ENCODE measurements at places on chromosomes 12 and 14.

DNA sequence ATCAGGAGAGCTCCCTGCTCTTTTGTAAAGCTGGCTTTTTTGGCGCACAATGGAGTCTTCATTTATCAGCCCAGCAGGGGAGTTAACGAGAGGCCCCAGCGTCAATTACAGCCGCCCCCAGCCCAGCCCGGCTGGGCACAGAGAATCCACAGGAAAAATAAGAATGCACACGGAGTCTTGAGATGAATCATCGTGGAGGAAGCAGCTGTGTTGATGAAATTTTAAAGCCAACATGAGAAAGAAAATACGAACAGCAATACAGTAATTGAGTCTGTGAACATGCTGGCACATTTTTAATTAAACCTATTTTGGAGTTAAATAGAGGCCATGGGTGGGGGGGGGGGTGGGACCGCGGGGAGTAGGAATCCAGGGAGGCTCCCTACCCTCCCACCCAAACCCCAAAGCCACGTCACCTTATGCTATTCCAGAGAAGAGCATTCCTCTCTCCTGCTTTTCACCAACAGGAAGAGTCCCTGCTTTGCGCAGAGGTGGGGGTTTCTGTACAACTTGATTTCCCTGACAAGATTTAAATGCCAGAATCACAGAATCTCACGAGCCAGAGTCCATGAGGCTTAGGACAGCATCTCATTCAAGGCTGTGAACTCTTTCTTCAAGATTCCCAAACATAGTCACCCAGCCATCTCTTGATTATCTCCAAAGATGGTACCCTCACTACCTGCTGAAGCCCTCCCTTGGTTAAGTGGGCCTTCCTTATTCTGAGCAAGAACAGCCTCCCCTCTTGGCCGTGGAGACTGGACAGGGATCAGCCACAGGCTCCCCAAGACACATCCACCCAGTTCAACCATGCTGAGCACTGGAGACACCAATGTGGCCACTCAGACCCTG is 50.3 kb downstream of the CCNK start:
- no peak for DNase-seq

- DNase-seq = no peak
These were observed 23.2 kb downstream of the CCND2 start for GRCh38 chr12:4296751-4297150.

DNA sequence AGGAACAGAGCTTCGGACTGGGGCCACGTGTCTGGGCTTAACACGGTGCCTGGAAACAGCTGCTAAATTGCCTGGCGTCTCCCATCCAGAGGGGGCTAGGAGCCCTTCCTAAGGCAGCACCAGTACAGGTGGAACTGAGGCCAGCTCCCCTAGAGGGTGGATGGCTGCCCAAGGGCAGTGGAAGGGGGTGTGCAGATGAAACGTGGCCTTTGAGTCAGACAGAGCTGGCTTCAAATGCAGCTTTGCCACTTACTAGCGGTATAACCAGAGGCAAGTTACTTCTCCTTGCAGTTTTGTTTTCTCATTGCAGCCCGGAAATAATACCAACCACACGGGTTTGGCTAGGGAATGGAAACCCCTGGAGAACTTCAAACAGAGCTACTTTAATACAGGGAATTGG is 59.3 kb upstream of the SLC24A4 start:
- no peak for DNase-seq

- no peak for DNase-seq
These were observed 11.5 kb downstream of the SLC38A2 start for GRCh38 chr12:46360908-46361666.

DNA sequence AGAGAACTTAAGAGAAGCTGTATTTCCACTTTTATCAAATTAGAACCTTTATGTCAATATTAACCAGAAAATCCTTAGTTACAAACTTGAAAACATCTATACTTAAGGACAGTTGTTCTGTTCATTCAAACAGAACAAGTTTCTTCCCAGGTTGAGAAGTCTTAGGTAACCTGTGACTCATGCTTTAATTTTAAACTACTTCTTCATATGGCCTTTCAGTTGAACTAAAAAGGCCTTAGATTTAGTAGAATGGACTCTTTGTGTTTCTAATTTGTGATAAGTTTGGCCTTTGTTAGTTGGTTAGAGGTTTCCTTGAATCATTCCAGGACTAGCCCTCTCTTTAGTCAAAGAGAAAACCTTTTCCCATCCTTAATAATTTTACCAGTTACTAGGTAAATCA is 274.2 kb downstream of the FUT8 start:
- no peak for DNase-seq

GRCh38 chr14:74977901-74978385 is 22.5 kb upstream of the PGF start:
- DNase-seq = no peak

- no peak for DNase-seq
These were observed 11.3 kb upstream of the DACT1 start for GRCh38 chr14:58626431-58626831.

DNA sequence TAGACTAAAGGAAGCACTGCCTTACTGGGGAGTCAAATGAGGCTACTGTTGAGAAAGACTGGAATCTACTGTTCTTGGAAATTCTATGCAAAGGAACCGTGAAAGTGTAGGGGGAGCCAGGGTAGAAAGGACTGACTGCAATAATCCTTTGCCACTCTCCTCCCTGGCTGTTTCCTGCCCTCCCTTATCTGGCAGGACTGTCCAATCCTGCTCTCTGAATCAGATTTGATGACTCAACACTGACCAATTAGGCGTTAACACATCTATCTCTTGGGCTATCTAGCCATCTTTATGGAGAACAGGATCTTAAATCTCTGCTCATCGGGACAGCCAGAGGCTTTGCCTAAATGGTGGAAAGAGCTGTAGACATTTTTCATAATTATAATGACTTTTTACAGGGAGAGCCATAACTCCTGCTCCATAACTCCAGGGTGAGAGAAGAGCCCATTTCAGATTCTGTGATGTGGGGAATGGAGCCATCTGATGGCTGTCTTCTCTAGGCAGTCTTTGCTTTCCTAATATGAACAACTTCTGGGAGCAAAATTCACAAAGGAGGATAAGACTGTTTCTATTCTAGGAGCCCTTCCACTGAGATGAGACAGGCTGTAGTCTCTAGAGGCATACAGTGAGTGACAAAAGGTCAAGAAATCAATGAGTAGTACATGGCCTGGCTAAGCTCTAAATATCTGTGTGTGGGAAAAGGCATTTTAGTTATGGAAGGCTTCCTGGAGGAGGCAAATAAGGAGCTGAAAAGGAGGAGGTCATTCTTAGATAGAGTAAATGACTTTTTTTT is 68.9 kb upstream of the CISTR start:
- DNase-seq = no peak

DNA sequence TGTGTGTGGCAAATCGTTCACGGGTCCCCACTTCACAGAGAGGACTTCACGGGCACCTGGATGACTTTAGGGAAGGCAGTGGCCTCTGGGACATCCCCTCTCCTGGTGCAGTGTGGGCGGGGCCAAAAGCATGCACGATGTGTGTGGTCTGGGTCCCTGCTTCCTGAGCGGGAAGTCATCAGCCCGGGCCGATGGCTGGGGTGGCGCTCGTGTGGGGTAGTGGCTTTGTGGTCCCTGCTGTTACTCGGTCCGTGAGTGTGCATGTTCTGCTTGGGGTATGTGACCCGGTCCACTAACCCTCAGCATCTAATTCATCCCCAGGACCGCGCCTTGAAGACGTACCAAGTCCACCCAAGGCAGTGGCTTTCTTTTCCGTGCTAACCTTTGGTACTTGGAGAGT is 142.5 kb upstream of the RTL1 start:
- DNase-seq = no peak

DNA sequence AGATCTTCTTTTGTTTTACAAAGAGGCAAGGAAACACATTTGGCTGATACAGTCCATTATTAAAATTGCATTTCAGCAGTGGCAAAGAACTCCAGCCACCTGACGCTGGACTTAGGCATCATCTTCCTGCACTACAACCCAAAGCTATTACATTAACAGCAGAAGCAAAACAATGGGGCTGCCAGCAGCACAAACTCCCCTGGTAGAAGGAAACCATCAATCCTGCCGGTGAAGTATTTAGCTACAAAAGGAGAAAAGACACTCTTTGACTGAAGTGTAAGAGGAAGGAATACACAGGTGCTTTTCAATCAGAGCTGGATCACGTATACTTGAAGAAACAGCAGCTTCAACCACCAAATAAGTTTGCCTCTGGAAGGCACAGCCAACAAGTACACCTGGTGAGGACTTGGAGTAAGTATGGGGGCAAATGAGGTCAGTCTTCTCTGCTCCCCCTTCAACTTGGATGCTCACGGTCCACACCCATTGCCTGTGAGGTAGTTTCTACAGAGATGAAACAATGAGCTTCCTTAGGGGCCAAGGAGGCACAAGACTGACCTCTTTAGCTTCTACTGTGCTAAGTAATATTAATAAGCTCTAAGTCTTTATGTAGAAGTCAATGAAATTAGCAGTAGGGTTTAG is 125.9 kb upstream of the FOXN3 start:
- no peak for DNase-seq
